Skin of body (tissue), 3 donors: ENCODE measurements at places on chromosomes 12 and 14. TPM values are rescaled to one million over a fixed set of nuclear protein-coding genes. Genes with fewer than 3 reads are reported as not detected.

DNA sequence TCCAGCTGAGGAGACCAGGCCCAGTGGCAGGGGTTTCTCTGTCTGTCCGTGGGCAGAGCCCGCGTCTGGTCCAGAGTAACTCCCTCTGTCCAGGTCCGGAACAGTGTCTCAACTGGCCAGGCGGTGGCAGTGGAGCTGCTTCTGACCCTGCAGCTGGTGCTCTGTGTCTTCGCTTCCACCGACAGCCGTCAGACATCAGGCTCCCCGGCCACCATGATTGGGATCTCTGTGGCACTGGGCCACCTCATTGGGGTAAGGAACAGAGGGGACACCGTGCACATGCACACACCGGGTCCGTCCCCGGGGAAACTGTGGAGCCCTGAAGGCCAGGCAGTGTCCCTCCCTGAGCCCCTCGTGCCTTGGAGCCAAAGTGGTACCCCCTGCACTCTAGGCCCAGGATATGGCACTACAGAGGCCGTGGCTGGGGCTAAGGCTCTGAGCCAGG is 1.5 kb downstream of the AQP6 start:
- DNase-seq = no peak

The MORN3 gene
- 0.59 TPM for total RNA-seq

GRCh38 chr12:92502417-92503028 is 200.3 kb upstream of the PLEKHG7 start:
- no peak for DNase-seq

DNA sequence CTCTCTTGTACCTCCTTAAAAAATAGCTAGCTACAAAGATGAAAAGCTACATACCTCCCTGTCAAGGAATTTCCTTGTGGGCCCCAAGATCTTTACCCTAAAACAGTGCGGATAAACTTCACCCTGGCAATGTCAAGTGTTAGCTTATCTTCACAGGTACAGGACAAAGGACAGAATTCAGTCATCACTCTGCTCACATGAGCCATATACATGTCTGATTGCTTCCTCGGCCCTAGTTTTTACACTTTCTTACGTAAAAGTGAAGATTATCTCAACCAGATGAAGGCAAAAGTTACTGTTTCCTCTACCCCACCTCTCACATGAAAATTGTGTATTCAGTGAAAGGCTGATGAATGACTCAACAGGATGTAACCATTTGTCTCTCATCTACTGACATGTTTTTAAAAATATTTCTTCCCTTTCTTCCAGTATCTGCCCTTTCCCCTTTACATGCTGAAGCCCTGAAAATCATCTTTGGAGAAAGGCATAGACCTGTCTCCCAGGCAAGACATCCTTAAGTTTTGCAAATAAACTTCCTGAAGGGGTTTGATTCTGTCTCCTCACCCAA is 890.1 kb downstream of the GALC start:
- no peak for DNase-seq

The ADAMTS20 gene
- 0.10 TPM for total RNA-seq

The OTUB2 gene
- total RNA-seq = 2.9 TPM

The NYNRIN gene
- total RNA-seq = 33.0 TPM

GRCh38 chr12:113405694-113406093 is 2.0 kb upstream of the SDS start:
- DNase-seq = no peak
